AG04450 (cell line): ENCODE measurements at places on chromosomes 6 and 20.

DNA sequence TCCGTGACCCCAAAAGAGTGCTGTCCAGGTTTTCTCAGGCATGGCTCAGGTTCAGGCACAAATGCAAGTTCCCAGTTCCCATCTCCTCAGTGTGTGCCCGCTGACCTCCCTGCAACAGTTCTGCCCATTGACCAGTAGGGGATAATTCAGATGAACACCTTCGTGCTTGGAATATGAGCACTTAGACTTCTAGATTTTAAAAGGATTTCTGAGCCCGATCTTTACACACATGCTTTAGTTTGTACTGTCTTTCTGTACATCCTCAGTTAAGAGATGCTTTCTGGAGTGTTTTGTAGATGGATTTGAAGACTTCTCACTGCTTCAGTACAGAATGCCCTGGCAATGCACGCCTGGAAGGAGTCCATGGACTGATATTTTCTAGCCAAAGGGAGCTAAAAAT is 239.6 kb upstream of the PLCB4 start:
- no peak for DNase-seq

GRCh38 chr6:170041526-170041925 is 249.4 kb downstream of the DLL1 start:
- no peak for DNase-seq

- DNase-seq = no peak
Observed at GRCh38 chr6:288866-289265, 3.4 kb upstream of the DUSP22 start.

DNA sequence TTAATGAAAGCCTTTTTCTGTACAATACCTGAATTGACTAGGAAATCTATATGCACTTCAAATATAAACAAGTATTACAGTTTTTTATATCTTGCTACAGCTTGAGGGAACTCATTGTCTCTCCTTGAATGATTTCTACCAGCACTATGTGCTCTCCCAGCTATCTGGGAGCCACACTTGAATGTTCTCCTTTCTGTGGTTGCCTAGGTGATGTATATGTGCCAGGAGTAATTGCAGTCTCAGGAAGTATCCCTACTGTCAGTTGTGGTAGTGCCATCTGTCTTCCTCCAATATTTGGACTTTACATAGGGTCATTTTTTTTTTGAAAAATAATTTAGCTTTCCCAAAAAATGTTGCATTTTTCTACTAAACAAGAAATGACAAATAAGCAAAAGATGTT is 288.0 kb upstream of the PLCB4 start:
- DNase-seq = no peak

DNA sequence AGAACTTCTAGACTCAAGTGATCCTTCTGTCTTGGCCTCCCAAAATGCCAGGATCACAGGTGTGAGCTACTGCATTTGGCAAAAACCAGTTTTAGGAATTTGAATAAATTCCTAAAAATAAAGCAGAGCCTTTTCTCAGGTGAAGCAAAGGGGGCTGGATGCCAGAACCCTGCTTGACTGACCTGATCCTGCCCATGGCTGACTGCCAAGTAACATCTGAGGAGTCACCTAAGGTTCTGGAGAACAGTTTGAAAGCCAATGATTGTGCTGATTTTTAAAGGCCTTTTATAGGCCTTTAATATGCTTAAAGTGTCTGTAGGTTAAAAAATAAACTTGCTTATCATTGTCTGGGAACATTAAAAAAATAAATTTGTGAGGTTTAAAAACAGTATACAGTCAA is 14.1 kb upstream of the ZSCAN12 start:
- DNase-seq = no peak

DNA sequence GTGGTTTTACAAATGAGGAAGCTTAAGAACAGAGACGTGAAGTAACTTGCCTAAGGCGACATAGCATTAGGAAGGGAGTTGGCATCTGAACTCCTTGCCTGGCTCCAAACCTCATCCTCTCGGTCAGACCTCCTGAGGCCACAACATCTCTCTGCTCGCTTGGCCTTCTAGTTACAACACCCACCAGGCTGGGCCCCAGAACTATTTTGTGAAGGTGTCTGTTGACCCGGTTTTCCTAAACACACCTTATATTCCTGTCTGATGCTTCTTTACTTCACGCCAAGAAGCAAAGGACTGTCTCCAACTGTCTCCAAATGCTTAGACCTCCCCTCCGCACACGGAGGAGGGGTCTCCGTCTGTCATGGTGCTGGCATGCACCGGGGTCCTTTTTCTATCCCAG is 326.6 kb downstream of the THBS2 start:
- no peak for DNase-seq

- DNase-seq = no peak
Observed at GRCh38 chr6:8549074-8549790, 113.9 kb upstream of the SLC35B3 start.

DNA sequence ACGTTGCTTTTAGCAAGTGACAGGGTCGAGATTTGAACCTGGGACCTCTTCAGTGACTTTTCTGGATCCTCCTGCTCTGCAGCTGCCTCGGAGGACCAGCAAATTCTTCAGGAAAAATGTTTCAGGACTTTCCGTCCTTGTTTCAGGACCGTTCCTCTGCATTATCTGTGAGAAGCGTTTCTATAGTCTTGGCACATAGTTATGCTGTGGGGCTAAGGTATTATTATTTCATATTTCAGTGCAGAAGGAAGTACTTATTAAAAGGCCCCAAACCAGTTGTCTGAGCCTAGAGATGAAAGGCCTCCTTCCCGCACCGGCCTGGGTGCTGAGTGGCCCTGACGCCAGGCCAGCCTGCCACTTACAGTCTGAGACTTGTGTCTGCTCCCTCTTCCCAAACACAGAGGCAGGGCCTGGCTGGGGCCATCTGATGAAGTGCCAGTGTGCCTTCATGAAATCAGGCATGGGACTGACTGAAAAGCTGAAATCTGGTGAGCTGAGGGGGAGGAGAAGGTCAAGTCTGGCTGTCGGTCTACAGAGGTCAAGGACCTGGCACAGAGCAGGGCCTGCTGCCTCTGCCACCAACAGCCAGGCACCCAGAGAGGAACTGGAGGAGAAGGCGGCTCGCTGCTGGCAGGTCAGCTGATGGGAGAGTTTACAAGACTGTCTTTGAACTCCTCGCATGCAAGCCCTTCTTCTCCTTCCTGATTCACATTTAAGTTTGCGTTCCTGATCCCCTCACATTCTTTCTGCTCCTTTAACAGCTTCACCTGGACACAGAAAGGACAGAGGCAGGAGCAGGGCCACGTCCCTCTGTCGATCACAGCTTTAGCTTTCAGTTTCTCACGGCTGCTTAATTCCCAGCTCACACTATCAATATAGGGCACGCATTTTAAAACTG is 8.9 kb upstream of the QKI start:
- DNase-seq = no peak

DNA sequence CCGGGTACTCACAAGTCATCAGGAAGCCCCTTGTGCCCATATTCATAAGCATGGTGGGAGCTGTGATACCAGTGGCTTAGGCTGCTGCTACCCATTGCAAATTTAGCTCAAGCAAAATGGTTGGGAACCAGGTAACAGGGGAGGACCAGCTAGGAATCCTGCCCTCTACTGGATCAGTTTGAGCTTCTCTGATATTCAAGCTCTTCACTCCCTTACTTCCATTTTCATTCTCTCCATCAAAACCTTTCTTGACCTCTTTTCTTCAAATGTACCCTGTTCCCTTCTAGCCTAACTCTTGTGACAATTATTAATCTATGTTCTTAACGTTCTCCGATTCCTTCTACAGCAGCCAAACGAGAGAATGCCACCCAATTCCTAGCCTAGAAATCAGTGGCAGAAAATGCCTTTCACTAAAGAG is 9.7 kb downstream of the NOL7 start:
- no peak for DNase-seq

DNA sequence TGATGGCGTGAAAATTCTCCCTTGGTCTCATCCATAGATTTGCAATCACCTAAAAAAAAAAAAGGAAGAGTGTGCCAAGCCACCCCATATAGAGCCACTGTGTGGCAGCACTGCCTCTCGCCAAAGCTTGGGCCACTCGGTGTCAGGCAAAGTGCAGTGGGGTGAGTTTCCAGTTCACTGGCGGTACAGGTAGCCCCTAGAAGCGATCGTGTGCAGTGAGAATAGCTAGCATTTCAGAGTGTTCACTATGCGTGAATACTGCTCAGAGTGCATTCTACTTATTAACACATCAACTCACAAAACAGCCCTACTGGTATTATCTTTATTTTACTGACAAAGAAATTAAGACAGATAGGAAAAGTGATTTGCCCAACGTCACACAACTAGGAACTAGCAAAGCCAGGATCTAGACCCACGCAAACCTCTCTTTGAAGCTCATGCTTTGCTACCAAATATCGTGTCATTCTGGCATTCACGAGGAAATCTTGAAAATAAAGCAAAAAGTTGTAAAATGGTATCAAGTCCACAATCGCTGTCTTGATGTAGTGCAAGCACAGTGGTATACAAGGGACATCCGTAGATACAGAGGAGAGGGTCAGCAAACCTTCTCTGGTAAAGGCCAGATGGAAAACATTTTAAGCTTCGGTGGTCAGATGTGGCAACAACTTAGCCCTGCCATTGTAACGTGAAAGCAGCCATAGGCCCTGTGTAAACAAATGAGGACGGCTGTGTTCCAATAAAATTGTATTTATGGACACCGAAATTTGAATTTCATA is 10.4 kb upstream of the GCNT2 start:
- no peak for DNase-seq

DNA sequence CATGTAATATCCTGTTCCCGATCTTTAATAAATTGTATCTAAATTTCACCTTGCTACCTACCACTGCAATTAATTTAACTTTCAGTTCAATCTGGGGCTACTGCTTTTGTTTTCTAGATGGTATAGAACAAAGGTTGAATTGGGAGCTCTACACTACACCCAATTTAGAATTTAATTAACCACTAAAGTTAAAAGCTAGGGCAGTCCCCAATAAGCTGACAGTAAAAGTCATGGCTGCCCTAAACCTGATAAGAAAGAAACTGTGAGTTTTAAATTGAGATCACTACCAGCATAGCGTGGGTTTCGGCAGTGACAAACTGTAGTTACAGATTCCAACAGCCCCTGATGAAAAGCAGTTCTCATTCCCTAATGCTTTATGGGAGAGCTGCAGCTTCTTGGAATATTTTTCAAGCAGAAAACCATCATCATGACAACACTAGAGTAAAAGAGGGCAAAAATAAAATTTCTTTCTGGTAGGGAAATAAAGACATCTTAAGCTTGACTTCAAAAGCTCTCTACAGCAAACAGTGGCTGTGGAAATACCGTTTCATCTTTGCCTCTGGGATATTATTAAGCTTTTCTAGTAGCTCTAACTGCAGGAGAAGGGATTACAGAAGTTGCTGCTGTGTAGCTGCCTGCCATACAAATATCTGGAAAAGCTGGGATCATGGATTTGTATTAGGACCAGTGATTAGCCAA is 1372.1 kb downstream of the EPHA7 start:
- DNase-seq = no peak

DNA sequence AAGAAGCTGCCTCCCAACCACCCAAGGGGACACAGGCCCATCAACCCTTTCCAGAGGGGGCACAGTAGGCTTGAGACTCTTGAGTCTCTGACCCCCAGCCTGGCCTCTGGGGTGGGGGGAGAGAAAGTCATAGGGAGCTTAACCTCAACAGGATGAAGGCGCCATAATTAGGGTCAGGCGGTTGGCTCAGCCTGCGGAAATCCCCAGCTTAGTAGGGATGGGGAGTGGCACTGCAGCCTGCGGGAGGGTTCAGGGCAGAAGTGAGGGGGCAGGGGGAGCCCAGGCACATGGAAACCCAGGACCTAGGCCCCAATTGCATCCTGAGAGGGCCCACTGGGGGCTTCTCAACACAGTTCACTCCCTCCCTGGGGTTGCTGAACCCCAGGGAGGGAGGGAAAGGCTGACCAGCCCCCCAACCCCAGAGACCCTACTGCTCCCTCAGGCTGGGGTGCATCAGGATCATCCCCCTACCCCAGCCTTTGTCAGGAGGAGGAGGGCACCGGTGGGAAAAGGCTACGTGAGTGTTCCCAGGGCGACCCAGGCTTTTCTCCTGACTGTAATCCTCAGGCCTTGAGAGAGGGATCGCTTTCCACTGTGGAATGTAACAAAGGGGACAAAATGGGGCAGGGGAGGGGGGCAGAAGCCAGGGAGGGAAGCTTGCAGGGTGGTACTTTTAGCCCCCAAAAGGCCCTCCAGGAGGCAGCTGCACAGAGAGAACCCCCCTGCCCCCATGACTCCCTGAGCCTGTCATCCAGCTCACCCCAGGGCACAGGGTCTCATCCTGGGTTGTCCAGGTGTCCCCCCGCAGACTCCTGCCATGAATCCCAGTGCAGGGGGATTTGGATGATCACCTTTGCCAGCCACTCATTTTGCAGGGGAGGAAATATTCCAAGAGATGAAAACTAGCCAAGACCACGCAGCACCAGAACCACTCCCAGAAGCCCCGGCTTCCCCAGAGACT is 46.4 kb downstream of the MRPL14 start:
- DNase-seq = no peak

GRCh38 chr6:15263780-15264374 is 18.0 kb downstream of the JARID2 start:
- no peak for DNase-seq

DNA sequence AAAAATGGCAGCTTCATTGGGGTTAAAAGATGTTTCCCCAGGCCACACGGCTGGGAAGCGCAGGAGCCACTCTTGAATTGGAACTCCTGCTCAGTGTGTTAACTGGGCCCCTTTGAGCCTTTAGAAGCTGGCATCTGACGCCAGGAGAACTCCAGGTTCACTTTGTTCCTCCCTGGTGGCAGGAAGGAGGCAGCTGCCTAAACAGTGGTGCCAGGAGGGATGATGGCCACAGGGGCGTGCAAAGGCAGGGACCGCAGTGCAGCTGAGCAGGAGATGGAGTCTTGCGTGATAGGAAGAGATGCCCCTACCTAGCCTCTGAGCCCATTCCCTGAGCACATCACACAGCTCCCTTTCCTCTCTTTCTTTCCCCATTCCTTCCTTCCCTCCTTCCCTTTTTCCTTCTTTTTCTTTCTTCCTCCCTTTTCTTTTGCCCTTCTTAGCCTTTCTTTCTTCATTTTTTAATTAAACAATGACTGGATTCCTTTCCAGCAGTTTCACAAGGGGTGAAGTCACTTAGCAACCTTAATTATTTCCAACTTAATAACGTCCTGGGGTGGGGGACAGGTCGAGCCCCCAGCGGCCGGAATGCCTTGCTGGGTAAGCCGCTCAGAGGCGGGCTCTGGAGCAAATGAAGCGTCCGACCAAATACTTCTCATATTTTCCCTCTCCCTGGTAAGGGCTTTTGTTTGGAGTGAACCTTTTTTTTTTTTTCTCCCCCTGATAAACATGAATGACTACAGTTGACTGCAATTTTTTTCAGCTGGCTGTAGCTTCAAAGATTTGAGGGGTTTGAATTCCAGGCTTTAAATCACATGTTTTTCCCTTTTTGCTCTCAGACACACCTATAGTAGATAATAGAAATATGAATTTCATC is 20.8 kb upstream of the BMP7 start:
- no peak for DNase-seq

DNA sequence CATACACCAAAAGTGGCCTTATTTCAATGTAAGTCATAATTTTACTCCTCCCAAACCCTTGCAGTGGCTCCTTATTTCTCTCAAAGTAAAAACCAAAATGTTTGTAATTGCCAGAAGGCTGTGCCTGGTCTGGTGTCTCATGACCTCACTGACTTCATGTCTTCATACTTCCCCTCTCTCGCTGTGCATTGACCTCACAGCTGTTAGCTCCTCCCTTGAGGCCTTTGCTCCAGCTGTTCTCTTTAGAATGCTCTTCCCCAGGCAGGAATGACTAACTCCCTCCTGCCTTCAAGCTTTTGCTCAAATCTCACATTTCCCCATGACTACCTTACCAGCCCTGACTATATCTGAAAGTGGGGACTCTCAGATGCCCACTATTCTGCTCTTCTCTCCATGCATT is 83.3 kb downstream of the MTFR2 start:
- no peak for DNase-seq

GRCh38 chr6:66403966-66404365 is 696.9 kb upstream of the EYS start:
- DNase-seq = no peak

GRCh38 chr6:115982453-115982852 is 78.2 kb downstream of the FRK start:
- DNase-seq = no peak
